ENCODE measurements at places on chromosomes 2 and 18.

DNA sequence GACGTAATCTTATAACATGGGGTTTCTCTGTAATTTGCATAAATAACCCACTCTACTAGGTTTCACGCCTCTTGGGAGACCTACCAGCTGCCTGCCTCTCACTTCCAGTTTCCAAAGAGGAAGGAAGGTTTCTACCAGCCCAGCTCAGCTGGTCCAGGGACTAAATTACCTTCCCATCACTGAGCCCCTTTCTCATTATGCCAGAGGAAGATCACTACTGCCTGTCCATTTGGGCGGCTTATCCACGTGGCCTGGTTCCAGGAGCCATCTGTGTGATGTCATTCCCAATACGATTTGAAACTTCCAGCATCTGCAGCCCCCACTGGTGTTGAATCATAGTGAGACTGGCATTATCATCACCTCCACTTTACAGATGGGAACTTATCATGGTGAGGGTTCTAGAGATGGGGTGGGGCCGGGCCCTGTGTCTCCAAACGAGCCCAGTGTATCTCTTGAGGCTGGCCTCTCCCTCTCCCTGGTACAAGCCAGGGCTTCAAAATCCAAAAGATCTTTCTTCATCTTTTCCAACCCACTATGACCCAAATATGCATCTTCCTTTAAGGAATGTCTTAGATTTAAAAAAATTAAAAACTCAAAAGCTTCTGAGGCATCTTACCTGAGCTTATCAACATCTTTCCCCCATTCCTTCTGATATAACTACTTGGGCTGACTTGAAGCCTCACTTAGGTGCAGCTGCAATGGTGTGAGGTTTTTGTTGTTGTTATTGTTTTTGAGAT, 140.8 kb downstream of the DDX1 start:
- H3K36me3 ChIP-seq = no peaks in the 10 kb centered on the region
- no peak overlapping the region for H3K4me3 ChIP-seq
- H3K4me1 ChIP-seq = peaks cover 23% of the 10 kb centered on the region
- H3K27me3 ChIP-seq = no peaks in the 10 kb centered on the region
- H3K27ac ChIP-seq = no peak overlapping the region

- no peak overlapping the region for H3K4me3 ChIP-seq
- no peaks in the 10 kb centered on the region for H3K36me3 ChIP-seq
- no peaks in the 10 kb centered on the region for H3K4me1 ChIP-seq
- no peak overlapping the region for H3K27ac ChIP-seq
- H3K27me3 ChIP-seq = peaks cover 4% of the 10 kb centered on the region
- no peak for DNase-seq
Observed at GRCh38 chr2:233108611-233109490, 48.7 kb downstream of the INPP5D start.

DNA sequence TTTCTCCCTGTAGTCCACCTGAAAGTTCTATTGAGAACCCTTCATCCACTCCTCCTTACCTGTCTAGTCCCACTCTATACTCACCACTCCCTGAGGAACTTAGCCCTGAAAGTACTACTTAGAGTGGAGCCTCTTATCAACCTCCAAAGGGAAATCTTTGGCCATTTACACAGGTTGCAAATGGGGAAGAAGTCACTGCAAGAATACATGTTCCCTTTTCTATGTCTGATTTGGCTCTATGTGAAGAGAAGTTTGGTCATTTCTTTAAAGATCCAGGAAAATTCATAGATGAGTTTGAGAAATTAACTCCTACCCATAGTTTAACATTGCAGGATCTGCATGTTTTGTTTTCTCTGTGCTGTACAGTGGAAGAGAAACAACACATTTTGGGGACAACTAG, 22.9 kb upstream of the MGAT4A start:
- H3K27me3 ChIP-seq = no peaks in the 10 kb centered on the region
- H3K36me3 ChIP-seq = no peaks in the 10 kb centered on the region
- DNase-seq = no peak
- no peaks in the 10 kb centered on the region for H3K4me1 ChIP-seq
- H3K4me3 ChIP-seq = no peak overlapping the region

GRCh38 chr2:230991598-230991997, 4.3 kb upstream of the SPATA3 start:
- no peaks in the 10 kb centered on the region for H3K36me3 ChIP-seq
- no peak overlapping the region for H3K4me3 ChIP-seq
- H3K4me1 ChIP-seq = peaks cover 10% of the 10 kb centered on the region
- no peak for DNase-seq
- peaks cover 29% of the 10 kb centered on the region for H3K27me3 ChIP-seq
- H3K27ac ChIP-seq = no peak overlapping the region

- no peaks in the 10 kb centered on the region for H3K36me3 ChIP-seq
- no peaks in the 10 kb centered on the region for H3K4me1 ChIP-seq
- no peak overlapping the region for H3K27ac ChIP-seq
- no peak for DNase-seq
- no peaks in the 10 kb centered on the region for H3K27me3 ChIP-seq
Observed at GRCh38 chr18:21134895-21135294, 23.3 kb upstream of the ROCK1 start.

DNA sequence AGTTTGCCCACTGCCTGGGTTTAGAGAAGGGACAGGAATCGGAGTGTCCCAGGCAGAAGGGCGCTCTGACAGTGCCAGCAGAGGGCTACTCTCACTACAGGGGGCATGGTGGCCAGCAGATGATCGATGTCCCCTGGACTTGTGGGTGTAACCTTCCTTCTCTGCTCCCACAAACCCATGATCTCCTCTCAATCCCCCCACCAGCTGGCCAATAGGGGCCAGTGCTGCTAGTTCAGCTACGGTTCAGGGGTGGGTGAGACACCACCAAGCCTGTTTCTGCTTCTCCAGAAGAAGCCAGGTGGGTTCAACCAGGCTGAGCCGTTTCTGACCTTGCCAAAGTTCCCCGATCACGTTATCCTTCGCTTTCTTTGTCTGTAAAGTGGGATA, 1.3 kb downstream of the NPPC start:
- H3K27ac ChIP-seq = no peak overlapping the region
- H3K36me3 ChIP-seq = no peaks in the 10 kb centered on the region
- DNase-seq = no peak
- peaks cover 76% of the 10 kb centered on the region for H3K27me3 ChIP-seq

DNA sequence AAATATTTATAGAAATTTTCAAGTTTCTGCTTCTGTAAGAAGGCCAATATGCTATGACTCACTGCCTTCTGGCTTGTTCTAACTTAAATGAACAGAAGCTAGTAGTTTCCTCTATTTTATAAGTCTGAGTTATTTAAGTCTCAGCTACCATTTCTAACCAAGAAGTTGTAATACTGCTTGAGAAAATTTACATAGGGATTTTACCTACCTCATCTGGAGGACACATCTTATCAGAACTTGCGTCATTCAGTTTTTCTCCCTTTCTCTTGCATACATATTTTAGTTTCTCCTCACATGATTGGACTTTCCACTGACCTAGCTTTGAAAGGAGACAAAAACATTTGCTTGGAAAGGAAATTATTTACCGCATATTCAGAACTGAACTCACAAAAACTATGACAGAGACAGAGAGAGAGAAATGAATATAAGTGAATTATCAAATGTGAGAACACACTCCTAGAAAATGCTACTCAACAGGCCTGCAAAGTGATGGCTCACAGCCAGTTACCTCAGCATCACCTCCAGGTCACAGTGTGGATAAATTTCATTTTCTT, 81.1 kb upstream of the CD302 start:
- no peak overlapping the region for H3K27ac ChIP-seq
- H3K4me1 ChIP-seq = no peaks in the 10 kb centered on the region
- H3K36me3 ChIP-seq = peaks cover 22% of the 10 kb centered on the region
- H3K4me3 ChIP-seq = no peak overlapping the region
- no peaks in the 10 kb centered on the region for H3K27me3 ChIP-seq
- no peak for DNase-seq

DNA sequence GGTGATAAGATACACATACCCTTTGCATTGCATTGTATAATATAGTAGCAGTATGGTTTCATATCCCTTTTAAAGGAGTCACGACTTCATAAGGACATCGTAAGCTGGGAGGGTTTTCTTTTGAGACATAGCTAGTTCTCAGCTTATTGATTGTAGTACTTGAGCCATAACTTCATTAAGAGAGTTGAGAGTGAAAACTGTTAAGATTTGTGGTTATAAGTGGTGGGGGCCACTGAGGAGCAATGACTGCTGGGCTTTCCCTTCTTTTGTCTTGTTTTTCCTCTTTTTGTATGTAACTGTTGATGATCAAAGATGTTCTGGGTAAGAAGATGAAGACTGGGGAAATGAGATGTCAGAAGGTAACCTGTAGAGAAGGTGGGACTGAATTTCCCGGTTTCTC, 11.0 kb downstream of the EIF5B start:
- DNase-seq = no peak
- H3K4me3 ChIP-seq = no peak overlapping the region
- H3K27ac ChIP-seq = no peak overlapping the region
- no peaks in the 10 kb centered on the region for H3K4me1 ChIP-seq
- no peaks in the 10 kb centered on the region for H3K36me3 ChIP-seq

- DNase-seq = no peak
- no peak overlapping the region for H3K4me3 ChIP-seq
- no peak overlapping the region for H3K27ac ChIP-seq
- peaks cover 4% of the 10 kb centered on the region for H3K36me3 ChIP-seq
- no peaks in the 10 kb centered on the region for H3K27me3 ChIP-seq
Observed at GRCh38 chr2:152555048-152555447, 162.2 kb downstream of the PRPF40A start.

GRCh38 chr2:1627628-1628381, 116.5 kb downstream of the PXDN start:
- DNase-seq = no peak
- H3K4me1 ChIP-seq = peaks cover 17% of the 10 kb centered on the region
- H3K36me3 ChIP-seq = peaks cover 2% of the 10 kb centered on the region
- no peaks in the 10 kb centered on the region for H3K27me3 ChIP-seq
- H3K27ac ChIP-seq = no peak overlapping the region

GRCh38 chr2:139613264-139613663, 833.1 kb upstream of the NXPH2 start:
- no peaks in the 10 kb centered on the region for H3K4me1 ChIP-seq
- no peaks in the 10 kb centered on the region for H3K36me3 ChIP-seq
- DNase-seq = no peak

- no peak overlapping the region for H3K4me3 ChIP-seq
- H3K36me3 ChIP-seq = peaks cover 43% of the 10 kb centered on the region
- no peaks in the 10 kb centered on the region for H3K27me3 ChIP-seq
- no peak overlapping the region for H3K27ac ChIP-seq
- no peak for DNase-seq
- no peaks in the 10 kb centered on the region for H3K4me1 ChIP-seq
Observed at GRCh38 chr2:9398881-9399780, 24.2 kb downstream of the ITGB1BP1 start.

DNA sequence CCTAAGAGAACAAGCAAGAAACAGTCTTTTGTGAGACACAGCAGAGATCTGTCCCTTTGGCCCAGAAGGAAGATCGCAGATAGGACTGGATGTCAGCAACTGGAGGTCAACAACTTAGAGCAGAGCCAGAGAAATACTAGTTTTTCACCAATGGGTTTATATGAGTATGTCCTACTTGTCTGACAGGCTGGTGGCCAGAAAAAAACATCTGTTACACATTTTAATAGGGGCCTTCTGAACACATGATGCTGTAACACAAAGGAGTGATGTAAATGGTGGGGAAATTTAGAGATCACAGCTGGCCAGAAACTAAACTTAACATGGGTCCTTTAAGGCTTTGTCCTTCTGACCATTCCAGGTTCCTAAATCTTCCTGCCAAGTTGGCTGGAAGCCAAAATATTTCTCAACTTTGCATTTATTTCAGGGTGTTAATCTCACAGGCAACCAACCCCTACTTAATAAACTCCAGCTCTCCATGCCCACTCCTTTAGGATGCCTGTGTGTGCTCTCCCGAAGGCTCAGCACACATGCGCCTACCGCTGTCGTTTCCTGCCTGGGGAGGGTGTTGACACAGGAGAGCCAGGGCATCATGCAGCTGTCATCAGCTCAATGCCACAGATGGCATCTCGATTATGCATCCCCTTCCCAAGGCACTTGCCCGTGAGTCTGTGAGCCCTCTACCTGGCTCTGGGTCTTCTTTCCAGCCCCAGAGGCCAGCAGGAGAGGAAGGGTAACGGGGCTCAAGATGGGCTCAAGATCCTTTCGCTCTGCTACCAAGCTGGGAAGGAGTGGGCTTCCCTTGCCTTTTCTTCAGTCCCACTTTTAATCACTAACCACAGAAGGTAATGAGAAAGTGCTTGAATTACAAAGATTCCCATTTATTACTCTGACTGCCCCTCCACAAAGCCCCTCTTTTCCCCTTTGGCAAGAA, 252.5 kb downstream of the ETAA1 start:
- H3K36me3 ChIP-seq = no peaks in the 10 kb centered on the region
- peak overlapping the region; percentile 50 for H3K27ac ChIP-seq
- H3K4me3 ChIP-seq = no peak overlapping the region

GRCh38 chr2:236951830-236952475, 133.7 kb upstream of the COPS8 start:
- no peak overlapping the region for H3K4me3 ChIP-seq
- no peak overlapping the region for H3K27ac ChIP-seq
- no peaks in the 10 kb centered on the region for H3K27me3 ChIP-seq
- no peak for DNase-seq

Data from large intestine (tissue), 12 donors.